ENCODE measurements at places on chromosomes 12 and 14.

- DNase-seq: no peak
Measured at GRCh38 chr12:12191008-12191407, 75.8 kb downstream of the LRP6 start.

- DNase-seq: no peak
Measured at GRCh38 chr12:91239481-91239880, 56.9 kb upstream of the DCN start.

DNA sequence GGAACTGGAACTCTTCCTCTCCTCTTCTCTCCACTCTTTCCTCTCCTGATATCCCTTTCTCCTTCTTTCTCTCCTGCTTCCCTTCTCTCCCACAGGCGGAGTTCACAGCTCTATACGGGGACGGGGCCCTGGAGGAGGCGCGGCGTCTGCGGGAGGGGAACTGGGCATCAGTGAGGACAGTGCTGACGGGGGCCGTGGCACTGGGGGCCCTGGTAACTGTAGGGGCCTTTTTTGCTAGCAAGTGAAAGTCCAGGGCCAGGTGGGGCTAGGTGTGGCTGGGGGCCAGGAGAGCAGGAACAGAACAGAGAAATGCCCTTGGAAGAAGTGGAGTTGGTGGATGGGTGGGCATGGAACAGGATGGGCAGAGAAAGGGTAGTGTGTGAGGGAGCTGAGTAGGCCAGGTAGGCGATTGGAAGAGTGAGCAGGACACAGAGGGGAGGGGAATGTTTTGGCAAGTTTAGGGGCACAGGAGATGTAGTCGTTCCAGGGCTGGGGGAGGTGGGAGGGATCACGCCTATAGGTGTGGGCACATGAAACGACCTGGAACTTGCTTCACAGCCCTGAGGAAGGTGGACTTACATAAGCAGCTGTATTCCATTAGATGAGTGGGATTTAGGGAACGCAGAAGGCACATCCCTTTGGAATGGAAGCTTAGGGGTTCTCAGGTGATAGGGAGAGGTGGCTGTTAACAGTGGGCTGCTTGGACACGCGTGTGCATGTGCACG lies 2.2 kb downstream of the BCL2L2 start:
- DNase-seq: no peak

- DNase-seq: no peak
Measured at GRCh38 chr14:78178971-78179370, 8.8 kb downstream of the NRXN3 start.

- DNase-seq: no peak
Measured at GRCh38 chr12:102215992-102216691, 18.5 kb upstream of the PMCH start.

DNA sequence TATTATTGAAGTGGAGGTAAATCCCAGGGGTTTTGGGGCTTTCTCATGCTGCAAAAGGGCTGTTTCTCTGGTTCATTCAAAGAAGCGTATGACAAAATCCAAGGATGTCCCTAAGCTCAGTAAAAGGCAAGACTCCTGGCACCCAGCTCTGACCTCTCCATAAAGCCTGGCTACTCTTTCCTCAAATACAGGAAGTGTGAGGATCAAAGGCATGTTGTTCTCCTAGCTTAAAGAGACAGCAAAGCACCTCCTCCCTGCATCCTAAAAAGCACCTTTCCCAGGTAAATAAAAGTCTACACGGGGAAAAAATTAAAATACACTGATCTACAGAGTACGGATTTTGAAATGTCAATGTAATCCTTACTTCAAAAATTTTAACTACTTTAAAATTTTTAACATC lies 118.6 kb downstream of the LMNTD1 start:
- no peak for DNase-seq

All from CD8-positive, alpha-beta memory T cell (primary cell).